Stimulated activated CD4-positive, alpha-beta T cell treated with anti-CD3 and anti-CD28 coated beads, Interleukin-1b, Interleukin-23, amount 100 ng/mL, for 1 hour (primary cell): ENCODE measurements at places on chromosomes 6 and 20.

DNA sequence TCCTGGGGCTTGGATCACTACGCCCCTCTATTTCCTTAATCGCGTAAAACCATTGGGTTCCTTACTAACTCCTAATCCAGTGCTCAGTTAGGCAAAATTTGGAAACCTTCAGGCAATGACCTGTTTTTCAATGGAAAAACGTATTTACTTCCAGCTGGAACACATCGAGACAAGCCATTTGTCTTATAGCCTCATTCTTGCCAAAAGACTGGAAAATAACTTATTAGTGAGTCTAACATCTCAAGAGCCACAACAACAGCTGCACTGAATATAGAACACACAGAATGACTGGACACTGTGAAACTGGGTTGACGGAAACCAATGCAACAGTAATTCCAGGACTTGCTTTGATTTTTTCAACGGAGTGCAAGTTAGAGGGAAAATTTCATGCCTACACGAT lies 125.2 kb upstream of the MAP3K7 start:
- DNase-seq, result no peak

- no peak for DNase-seq
Measured at GRCh38 chr6:90343576-90343975, 46.9 kb upstream of the BACH2 start.

GRCh38 chr20:31684153-31685015 lies 38.3 kb downstream of the BCL2L1 start:
- no peak for DNase-seq

DNA sequence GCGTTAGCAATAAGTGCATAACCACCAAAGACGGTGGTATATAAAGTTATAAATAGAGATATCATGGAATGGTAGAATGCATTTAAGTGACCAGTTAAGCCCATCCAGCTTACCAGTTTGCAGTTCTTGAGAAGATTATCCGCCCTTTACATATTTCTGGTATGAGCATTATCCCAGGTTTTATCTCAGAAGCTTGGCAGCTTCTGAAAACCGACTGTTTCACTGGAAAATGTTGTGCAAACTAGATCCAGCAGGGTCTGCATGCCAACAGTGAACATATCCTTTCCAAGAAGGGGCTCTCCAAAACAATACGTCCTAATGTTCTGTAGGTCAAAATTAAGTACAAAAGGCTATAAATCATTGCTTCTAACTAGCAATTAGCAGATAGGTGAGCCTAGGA lies 29.5 kb upstream of the SHLD1 start:
- no peak for DNase-seq

DNA sequence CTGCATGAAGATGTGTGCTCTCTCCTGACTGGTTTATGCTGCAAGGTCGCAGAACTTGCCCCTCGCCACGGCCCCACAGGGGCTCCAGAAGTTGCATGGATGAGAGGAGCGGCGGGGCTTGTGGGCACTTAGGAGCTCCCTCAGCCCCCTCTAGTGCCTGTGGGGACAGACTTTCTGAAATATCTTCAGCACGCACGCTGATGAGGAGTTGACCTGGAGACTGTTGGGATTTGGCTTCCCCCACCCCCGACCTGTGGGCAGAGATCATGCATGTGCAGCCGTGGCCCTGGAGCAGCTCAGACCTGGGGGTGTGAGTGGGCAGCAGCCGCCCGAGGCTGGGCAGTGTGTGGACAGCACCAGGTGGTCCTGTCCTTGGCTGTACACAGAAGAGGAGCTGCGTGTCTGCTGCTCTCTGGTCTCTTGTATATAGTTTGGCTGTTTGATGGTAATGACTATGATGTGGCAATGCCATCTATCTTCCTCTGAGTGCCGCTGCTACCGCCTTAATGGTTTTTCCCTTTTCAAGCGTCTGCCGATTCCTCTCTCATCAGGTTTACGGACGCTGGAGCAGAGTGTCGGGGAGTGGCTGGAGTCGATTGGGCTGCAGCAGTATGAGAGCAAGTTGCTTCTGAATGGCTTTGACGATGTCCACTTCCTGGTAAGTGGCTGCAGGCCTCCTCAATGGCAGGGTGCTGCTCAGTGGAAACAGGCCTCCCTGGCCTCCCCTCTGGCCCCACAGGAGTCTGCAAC lies 81.4 kb downstream of the TCP11 start:
- no peak for DNase-seq

- no peak for DNase-seq
Measured at GRCh38 chr6:154356113-154356512, 490 bp downstream of the IPCEF1 start.

DNA sequence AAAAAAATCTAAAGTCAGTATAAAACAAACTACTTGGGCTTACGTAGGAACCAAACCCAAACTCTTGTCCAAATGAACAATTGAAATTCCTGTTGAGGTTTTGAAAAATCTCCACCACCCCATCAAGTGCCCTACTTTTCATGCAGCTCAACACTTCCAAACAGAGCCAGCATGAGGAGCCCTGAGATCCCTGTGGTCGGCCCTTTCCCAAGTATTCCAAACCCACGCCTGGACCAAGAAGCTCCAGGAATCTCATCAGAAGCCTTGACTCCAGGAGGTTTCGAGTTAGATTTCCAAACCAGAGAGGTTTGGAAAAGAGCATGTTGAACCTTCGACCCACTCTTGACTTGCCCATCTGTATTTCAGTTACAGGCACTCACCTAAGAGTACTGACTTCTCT lies 179.3 kb downstream of the MTFR2 start:
- no peak for DNase-seq

DNA sequence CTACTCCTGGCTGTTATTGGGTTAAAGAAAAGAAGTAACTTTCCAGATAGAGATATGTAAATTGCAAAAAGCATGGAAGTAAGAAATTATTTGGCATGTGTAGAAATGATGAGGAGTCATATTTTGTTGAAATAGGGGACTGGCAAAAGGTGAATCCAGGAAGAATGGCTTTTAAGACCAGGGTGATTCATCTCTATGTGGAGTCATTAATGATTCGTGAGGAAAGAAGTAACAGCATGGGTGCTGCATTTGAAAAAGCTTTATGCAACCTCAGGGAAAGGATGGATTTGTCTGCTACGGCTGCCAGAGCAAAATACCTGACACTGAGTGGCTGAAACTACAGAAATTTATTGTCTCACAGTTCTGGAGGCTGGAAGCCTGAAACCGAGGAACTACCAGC lies 14.8 kb upstream of the SYNE1 start:
- no peak for DNase-seq

DNA sequence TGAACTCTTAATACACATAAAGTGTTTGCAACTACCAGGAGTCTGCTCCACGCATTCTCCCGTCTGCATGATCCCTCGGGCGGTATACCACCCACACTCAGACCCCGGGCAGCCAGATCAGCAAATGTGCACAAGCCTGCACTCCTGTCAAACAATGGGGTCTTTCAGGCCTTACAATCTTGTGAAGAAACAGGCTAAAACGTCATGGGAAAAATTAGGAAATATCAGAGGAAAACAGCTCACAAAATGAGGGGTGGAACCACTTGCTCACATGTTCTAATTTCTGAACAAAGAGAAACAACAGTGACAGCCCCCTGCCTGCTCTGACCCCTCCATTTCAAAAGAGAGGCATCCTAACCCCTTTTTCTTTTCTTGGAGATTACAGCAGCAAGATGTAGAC lies 69.4 kb downstream of the BACH2 start:
- DNase-seq, result no peak

DNA sequence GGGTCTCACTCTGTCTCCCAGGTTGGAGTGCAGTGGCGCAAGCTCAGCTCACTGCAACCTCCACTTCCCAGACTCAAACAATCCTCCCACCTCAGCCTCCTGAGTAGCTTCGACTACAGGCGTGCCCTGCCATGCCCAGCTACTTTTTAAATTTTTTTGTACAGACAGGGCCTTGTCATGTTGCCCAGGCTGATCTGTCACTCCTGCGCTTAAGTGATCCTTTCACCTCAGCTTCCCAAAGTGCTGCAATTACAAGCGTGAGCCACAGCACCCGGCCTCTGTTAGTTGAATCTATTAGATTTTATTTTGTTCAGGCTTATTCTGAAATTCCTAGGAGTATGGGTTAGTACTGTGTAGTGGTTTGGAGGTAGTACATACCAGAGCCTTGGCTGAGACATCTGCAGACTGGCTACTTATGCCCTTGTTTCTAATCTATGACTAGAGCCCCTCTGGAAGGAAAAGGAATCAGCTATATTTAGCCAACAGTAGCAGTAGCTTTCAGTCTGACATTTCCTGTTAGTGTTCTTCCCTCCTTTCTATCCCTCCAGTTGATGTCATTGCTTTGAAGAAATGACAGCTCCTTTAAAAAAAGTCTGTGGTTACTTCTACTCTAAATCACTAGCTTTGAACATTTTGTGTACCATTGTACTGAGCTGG lies 74.4 kb downstream of the ITCH start:
- DNase-seq, result no peak

GRCh38 chr6:143399176-143399575 lies 51.3 kb downstream of the ADAT2 start:
- DNase-seq, result no peak

GRCh38 chr6:109999740-110000139 lies 21.6 kb downstream of the GPR6 start:
- DNase-seq, result no peak

DNA sequence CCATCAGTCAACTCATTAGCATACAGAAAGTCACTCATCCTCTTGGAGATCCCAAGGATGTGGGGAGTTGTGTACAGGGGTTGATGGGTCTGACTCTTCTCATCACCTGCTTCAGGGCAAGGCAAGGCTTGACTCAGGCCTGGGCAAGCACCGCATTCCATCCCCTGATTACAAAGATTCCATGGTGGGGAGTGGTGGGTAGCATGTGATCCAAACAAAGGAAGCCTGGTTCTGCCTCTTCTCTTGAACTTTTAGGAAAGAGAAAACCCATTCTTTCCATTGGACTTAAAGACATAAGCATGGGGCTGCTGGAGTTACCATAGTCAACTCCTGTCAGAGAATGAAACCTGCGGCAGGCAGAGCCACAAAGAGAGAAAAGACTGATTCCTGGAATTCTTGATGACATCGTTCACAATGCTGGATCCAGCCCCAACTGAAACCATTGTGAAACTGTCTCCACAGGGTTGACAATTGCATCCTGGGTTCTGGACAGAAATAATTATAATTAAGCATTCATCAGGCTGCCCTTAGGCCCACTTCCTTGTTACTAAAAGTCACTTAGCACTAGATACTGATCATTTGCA lies 235.8 kb upstream of the KCNG1 start:
- DNase-seq, result no peak

- no peak for DNase-seq
Measured at GRCh38 chr6:75673884-75674283, 72.2 kb downstream of the SENP6 start.

DNA sequence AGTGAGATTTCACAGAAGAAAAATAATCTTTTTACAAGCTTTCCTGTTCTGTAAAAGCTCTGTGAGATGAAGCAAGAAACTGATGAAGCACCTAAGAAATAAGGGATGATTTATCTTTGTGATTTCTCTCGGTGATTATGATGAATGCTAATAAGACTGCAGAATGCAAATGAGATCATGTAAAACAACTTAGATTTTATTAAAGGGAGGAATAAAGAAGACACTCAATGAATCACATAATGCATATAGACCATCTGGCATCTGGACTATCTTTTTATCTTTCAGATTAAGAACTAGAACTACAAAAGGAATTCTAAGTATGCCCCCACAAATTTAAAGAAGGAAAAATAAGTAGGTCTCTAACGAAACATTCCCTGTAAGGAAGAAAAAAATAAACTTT lies 361.5 kb upstream of the OPRM1 start:
- DNase-seq, result no peak

DNA sequence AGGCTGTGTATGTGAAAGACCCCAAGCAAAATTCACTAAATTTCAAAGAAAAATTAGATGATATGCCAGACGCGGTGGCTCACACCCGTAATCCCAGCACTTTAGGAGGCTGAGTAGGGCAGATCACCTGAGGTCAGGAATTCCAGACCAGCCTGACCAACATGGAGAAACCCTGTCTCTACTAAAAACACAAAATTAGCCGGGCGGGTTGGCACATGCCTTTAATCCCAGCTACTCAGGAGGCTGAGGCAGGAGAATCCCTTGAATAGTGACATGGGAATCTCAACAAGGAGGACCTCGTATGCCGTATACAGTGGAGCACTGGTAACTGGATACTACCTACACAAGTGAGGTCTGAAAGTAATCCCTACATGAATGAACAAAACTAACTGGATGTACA lies 92.7 kb upstream of the JARID2 start:
- DNase-seq, result no peak

GRCh38 chr6:152575621-152576150 lies 61.5 kb downstream of the SYNE1 start:
- DNase-seq, result no peak

GRCh38 chr6:32379545-32379944 lies 7.8 kb upstream of the TSBP1 start:
- DNase-seq, result no peak

DNA sequence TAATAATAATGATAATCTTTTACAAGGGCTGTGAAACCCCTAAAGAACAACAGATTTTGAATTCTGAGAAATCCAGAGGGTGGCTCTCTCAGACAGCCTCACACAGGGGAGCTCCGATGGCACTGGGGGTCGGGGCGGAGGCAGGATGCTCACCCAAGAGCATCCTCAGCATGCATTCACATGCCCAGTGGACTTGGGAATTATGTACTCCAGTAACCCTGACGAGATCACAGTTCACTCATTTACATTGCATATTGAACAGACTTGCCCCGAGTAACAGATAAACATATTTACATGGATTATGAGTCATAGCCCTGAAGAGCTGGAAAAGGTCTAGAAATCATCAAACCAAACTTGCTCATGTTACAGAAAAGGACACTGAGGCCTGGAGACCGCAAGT lies 482.7 kb upstream of the JARID2 start:
- DNase-seq, result no peak

DNA sequence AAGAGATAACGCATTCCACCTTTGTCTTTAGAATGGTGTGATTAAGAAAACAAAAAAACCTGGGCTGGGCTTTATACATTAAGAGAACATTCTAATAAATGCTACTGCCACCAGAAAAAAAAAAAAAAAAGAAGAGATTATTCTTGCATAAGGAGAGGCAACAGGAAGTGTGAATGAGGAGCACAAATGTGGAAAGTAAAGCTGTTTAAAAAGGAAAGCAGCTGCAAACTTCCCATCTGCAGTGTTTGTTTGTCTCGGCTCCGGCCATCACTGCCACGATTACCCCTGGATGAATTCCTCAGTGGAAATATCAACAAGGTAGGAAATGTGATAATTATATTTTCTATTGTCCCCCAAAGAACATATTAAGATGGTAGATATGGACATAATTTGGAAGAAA lies 223.9 kb downstream of the PHF3 start:
- DNase-seq, result no peak

- no peak for DNase-seq
Measured at GRCh38 chr20:52166150-52166549, 25.4 kb downstream of the ZFP64 start.
